ENCODE measurements at places on chromosomes 4 and X.
A peak's percentile ranks its signal among the peaks of the same experiment; 100 is the strongest.

GRCh38 chrX:19177721-19178120, 55.5 kb upstream of the ADGRG2 start:
- no peak for DNase-seq

DNA sequence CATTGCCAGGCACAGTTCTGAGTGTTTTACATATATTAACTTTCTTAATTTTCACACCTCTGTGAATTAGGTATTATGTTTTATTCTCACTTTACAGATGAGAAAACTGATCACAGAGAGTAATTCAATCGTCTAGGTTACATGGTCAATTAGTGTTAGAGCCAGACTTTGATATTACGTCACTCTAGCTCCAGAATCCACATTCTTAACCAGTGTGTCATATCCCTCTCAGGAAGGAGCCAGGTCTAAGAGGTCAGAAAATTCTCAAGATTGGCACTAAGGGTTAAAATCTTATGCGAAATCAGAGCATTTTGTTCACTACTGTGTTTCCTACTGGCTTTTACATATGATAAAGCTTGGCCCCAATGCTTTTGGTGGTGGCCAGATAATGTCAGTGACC, 7.4 kb downstream of the DMP1 start:
- DNase-seq = no peak

- no peak for DNase-seq
These were observed 257.8 kb downstream of the FAT4 start for GRCh38 chr4:125572601-125573000.

DNA sequence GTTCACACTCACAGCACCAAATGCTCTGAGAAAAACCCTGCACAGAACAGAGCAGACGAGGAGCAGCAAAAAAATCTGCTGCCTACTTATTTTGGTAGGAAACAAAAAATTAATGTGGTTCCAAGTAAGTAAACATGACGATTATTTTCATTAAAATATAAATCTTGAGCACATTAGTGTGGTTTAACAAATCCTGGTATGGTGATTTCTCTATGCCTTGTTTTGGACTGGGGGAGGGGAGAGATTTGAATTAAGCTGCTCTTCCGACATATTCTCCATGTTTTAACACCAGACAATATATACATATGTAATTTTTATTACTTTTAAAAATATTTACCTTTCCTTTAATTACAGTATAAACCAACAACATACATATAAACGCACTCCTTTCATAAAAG, 1.8 kb downstream of the CAMK2D start:
- DNase-seq = no peak

DNA sequence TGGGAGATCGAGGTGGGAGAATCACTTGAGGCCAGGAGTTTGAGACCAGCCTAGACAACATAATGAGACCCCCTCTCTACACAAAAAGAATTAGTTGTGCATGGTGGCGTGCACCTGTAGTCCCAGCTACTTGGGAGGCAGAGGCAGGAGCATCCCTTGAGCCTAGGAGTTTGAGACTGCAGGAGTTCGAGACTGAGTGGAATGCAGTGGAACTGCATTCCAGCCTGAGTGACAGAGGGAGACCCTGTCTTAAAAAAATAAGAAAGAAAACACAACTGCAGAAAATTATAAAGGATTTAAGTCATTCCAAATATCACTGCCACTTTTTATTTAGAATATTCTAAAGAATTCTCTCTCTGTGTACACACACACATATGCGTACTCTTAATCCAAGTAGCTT, 18.4 kb downstream of the HPRT1 start:
- DNase-seq = no peak

- DNase-seq = no peak
These were observed 62.0 kb downstream of the CCSER1 start for GRCh38 chr4:90189178-90189577.

DNA sequence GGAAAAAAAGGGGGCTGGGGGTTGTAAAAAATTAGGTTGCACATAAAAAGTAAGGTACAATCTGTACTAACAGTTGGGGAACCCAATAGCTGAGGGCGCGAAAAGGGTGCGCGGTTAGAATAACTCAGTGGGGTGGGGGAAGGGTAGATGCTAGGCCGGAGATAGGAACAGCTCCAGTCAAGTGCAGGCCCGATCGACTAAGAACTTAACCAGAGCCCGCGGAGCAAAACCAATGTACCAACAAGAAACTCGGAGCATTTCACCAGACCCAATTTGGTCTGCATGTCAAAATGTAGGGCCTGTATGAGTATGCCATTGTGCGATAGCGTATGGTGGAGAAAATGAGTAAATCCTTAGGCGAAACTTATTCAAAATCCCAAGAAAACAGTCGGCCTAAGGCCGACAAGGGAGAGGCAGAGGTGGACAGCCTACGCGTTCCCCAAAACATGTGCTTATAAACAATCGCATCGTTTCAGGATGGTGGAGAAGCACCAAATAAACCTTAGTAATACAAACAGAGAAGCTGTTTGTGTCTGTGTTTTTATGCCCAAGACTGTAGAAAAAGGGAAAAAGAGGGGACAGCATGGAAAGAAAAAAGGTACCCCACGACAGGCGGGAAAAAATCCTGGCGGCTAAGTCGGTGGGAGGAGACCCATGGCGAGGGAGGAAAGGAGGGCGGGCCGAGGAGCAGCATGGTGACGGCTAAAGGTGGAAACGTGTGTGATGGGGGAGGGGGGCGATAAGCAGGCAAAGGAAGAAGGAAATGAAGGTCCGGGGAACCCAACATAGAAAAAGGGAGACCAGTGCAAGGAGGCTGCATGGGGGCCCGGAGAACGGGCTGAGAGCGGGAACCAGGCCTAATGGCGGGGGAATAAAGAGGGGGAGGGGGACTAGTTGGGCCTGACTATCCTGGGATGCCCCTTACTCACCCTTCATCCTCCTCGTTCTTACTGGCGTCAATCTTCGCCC, 990 bp downstream of the HNRNPD start:
- DNase-seq = peak; percentile 35

DNA sequence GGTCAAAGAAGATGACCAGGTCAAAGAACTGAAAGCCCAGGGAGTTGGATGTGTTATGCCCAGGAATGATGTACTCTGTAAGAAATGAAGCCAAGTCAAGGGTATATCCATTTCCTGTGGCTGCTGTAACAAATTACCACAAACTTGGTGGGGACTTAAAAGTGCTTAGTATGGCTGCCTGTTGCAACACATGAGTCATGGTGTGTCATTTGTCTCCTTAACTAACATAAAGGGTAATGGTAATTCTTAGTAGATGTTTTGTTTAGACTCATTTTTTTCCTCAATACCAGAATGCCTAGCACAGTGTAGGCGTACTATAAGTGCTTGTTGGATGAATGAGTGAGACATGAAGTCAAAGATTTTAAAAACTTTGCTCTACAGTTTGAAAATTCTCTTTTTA, 45.7 kb downstream of the SYTL5 start:
- DNase-seq = no peak

- no peak for DNase-seq
These were observed 587.9 kb downstream of the TLL1 start for GRCh38 chr4:166460769-166461550.

DNA sequence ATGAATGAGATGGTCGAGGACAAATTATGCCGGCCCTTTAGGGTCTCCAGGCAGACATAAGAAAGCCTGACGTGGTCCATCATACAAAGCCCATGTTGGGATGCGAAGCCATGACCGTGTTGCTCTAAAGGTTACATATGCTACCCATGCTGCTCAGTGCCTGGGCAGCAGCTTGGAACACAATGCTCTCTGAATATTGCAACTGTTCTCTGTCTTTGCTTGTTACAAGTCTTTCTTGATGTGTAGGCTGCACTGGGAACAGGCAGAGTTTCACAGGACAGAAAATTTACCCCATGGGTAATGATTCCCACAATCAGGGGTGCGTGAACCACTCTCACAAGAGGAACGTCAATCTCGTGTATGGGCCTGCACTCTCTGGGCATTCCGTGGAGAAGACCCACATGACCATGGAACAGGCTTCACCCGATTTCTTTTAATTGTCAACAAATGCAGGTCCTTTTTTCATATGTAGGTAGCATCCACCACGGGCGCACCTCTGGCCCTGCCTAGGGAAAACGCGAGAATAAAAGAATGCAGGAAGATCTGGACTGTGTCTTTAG, 66.3 kb downstream of the NBDY start:
- no peak for DNase-seq

DNA sequence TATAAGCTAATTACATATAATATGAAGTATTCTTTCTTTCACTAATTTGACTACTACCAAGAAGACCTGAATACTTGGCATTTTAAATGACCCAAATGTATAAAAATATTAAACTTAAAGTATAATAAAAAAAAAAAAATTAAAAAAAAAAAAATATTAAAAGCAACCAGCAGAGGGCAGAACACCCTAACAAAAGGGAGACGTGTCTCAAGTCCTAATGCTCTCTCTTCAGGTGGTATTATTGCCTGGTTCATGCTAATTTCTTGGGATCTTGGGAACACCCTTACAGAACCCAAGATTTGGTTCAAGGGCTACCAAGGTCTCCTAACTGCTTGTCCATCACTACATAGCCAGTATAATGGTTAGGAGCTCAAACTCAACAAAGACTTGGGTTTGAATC, 754.8 kb downstream of the RAB28 start:
- DNase-seq = no peak

DNA sequence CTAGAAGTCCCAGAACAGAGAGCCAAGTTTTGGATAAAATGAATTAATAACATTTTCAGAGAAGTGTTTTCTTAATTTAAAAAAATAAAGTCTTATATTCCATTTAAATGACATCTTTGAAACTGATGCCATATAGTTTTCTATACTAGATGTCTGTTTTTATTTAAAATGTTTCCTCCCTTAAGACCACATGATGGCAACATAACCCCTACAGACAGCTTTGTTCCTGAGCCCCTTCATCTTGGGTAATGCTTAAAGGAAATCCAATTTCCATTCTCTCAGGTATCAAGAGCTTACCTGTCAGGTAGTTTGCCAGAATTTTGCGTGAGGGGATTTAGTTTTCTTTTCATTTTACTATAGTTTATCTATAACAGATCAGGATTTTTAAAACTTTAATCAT, 181.4 kb upstream of the UGT8 start:
- no peak for DNase-seq

DNA sequence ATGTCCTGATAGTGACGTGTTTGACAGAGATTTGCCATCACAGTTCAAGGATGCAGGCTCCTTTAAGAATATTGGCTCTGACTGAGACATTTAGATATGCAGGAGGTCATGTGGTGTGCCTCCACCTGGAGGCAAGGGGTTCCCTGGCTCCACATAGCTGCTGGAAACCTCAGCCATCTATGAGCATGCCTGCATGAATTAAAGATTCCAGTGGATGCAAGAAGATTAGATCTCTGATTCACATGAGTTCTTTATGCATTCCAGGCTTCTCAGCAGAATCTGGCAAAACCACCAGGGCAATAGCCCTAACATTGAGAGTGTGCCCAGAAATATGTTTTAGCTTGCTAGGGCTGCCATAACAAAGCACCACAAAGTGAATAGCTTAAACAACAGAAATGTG, 298.5 kb upstream of the AADAT start:
- no peak for DNase-seq

DNA sequence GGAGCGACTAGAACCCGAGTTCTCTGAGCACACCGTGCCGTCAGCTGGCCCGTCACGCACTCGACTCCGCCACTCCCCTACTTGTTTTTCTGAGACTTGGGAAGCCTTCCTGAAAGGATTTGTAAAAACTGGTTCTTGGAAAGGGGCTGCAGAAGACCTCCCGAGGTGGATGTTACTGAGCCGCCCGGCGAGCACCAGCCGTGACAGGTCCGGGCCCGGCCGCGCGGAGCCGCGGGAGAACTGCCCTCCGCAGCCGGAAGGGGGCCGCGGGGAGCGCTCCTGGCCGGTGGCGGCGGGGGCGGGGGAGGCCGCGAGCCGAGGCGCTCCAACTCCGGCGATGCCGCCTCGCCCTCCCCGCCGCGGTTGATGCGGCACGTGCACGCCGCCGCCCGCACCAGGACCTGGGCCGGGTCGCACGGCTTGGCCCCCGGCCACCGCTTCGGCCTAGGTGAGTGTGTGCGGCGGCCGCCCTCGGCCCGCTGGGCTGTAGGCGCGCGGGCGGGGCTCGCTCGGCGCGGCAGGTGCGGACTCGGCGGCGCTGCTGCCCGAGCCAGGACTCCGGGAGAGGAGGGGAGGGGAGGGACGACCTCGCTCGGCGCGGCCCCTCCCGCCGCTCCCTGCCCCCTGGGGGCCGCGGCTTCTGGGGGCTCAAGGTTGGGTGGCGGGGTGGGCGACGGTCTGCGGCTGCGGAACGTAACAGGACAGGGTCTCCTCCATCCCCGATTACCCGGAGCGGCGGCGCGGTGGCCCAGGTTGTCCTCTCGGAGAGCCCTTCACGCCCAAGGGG, 1.7 kb downstream of the SPRY1 start:
- DNase-seq = peak; percentile 34

GRCh38 chr4:120664851-120665250, 257.7 kb downstream of the PRDM5 start:
- no peak for DNase-seq

- DNase-seq = no peak
These were observed 87.9 kb downstream of the YIPF7 start for GRCh38 chr4:44563496-44563895.

GRCh38 chrX:31931225-31931624, 859.4 kb upstream of the FTHL17 start:
- DNase-seq = no peak

GRCh38 chr4:153937289-153937688, 148.4 kb upstream of the SFRP2 start:
- DNase-seq = no peak

DNA sequence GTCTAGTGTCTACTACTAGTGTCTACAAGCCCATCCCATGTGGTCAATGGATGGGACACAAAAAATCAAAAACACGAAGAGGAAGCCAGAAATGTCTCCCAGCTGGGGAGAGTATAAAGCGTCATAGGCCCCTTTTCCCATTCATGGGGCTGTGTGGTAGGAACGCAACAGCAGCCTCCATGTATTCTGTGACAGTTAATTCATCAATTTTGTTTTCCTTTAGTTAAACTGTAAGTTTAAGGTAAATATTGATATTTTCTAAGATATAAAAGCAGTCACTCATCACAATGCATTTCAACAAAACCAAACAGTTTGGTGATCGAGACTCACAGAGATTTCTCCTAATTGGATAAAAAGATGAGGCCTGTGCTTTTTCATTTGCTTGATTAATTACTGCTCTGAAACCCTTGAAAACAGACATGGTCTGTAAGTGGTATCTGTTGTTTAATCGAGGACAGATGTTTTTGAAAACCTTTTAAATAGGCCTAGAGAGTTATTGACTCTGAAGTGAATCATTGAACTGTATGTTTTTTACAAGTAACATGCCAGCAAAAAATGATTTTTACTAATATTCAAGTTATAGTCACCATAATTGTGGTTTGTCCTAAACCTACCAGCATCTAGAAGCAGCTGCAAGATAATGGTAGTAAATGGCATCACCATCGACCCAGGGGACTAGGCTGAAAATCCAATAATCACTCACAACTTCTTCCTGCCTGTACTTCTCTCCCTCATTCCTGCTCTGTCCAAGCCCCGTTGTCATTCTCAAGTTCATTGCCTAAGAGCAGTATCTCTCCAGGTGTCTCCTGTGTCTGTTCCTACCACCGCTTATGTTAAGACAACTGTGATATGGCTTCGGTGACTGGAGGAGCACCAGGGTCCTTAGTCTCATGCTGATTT, 87.7 kb upstream of the SHISA3 start:
- DNase-seq = no peak

- peak; percentile 75 for DNase-seq
These were observed 119.1 kb upstream of the TRIM2 start for GRCh38 chr4:153084980-153085630.

All from stimulated activated CD8-positive, alpha-beta memory T cell treated with anti-CD3 and anti-CD28 coated beads, Interleukin-2, amount 100 ng/mL, for 1 hour (primary cell).